ENCODE measurements at places on chromosomes 1 and 21.

DNA sequence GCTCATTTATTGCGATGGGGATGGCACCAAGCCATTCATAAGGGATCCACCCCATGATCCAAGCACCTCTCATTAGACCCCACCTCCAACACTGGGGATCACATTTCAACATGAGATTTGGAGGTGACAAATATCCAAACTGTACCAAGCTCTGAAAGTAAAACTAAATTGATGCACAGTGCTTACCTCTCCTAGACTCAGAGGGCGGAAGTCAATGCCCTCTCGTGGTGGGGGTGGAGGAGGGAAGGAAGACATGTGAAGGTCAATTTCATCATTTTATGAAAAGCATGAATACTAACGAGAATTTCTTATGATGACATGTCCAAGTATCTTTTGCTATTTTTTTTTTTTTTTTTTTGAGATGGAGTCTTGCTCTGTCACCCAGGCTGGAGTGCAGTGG, 120.0 kb downstream of the PGBD5 start:
- DNase-seq: no peak

- no peak for DNase-seq
Observed at GRCh38 chr1:205669341-205670149, 10.8 kb downstream of the SLC45A3 start.

DNA sequence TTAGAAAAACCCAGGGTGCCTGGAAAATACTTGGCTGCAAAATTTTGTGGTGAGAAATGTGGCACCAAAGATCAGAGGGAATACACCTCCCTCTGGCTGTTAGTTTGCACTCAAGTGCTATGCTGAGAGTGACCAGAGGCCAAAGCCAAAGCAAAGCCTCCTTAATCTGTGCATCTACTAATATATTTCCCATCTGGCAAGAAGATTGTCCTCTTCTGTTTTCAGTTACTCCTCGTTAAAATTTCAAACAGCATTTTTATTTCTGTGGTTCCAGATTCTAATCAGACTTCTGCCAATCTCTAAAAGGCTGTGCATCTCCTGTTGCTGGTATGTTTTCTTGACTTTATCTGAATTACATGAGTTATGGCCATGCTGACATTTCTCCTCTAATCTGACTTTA, 327.4 kb downstream of the TBX15 start:
- DNase-seq: no peak

DNA sequence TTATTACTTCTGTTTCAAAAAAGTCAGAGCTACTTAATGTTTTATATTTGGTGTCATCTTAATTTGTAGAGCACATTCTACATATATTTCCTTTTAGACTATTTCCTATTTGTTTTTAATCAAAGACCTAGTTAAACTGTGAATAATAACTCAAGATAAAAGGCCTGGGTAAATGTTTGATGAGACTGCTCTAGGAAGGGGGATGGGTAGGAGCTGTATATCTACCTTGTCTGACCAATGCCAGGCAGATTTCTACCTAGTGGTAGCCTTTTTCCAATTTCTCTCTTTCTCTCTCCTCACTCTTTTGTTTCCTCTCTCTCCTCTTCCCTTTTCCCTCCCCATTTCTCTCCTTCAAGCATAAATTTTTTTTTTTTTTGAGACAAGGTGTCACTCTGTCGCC, 31.9 kb upstream of the IVNS1ABP start:
- no peak for DNase-seq

GRCh38 chr1:53088616-53089300, 26.7 kb downstream of the PODN start:
- no peak for DNase-seq

GRCh38 chr21:34796518-34797200, 127.9 kb downstream of the CLIC6 start:
- no peak for DNase-seq

GRCh38 chr1:199272139-199272544, 633.3 kb downstream of the PTPRC start:
- DNase-seq: no peak

- no peak for DNase-seq
Observed at GRCh38 chr1:16281765-16282164, 44.8 kb upstream of the CPLANE2 start.

All from activated T-helper 1 cell treated with Interleukin-2 at 50 U/mL for 16 hours (primary cell).